ENCODE measurements at places on chromosomes 11 and 22. TPM values are rescaled to one million over a fixed set of nuclear protein-coding genes. Genes with fewer than 3 reads are reported as not detected.

DNA sequence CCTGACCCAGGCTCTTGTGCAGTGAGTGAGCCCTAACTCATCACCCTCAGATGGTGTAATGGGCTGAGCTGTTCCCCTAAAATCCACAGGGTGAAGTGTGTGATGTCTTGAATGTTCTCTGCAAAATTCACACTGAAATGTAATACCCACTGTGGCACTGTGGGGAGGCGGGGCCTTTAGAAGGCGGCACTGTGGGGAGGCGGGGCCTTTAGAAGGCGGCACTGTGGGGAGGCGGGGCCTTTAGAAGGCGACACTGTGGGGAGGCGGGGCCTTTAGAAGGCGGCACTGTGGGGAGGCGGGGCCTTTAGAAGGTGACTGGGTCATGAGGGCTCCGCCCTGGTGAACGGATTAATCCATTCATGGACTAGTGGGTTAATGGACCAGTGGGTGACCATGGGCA, 33.0 kb downstream of the CHID1 start:
- no peak for DNase-seq

GRCh38 chr11:9518835-9519410, 54.5 kb upstream of the WEE1 start:
- no peak for DNase-seq

GRCh38 chr22:30054764-30055069, 25.5 kb upstream of the HORMAD2 start:
- no peak for DNase-seq

DNA sequence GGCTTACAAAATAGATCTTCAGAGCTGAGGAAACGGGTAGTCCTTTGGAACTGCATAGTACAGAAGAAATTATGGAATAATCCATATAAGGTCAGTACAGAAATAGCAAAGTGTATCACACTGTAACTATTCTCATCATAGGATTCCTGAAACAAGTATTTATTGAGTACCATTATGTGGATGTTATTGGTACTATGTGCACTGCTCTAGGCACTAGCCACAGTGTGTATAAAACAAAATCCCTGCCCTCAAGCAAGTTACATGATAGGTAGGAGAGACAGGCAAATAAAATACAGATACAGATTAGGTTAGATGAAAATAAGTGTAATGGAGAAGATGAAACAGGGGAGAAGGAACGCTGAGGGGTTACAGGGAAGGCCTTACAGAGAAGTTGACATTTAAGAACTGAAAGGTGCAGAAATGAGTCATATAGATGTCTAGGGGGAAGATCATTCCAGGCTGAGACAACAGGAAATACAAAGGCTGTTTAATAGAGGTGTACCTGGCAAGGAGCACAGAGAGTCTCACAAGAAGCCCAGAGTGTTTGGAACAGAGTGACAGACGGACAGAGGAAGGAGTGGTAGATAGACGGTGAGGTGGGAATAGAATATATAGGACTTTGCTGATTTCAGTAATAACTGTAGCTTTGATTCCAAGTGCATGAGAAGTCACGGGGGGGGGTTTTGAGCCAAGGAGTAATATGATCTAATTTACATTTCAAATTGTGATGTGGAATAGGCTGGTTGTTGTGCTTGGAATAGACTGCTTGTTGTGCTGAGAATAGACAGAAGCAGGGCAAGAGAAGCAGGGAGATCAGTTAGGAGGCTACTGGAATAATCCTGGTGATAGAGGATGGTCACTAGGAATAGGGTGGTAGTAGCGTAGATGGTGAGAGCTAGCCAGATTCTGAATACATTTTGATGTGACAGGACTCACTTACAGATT, 13.7 kb downstream of the RNF141 start:
- DNase-seq = peak; percentile 42

DNA sequence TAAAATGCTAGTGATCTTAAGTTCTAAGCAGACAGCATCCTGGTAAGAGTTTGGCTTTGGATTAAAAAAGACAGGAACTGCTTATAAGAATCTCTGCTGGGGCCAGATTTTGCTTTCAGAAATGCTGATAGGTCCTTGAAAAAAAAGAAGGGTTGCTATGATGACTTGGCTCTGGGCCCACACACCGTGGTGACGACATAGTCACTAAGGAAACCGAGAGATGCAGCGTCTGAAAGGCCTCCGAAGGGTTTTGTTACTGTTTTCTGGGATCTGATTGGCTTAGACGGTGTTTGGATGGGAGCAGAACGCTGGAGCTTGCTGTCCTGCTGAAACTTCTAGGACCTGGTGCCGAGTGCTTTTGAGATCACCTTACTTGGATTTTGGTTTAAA, 8.4 kb downstream of the FAM118A start:
- DNase-seq = peak; percentile 91

- DNase-seq = no peak
Measured at GRCh38 chr11:111370902-111371578, 8.0 kb downstream of the POU2AF1 start.

- no peak for DNase-seq
Measured at GRCh38 chr11:86933891-86934581, 21.2 kb downstream of the FZD4 start.

DNA sequence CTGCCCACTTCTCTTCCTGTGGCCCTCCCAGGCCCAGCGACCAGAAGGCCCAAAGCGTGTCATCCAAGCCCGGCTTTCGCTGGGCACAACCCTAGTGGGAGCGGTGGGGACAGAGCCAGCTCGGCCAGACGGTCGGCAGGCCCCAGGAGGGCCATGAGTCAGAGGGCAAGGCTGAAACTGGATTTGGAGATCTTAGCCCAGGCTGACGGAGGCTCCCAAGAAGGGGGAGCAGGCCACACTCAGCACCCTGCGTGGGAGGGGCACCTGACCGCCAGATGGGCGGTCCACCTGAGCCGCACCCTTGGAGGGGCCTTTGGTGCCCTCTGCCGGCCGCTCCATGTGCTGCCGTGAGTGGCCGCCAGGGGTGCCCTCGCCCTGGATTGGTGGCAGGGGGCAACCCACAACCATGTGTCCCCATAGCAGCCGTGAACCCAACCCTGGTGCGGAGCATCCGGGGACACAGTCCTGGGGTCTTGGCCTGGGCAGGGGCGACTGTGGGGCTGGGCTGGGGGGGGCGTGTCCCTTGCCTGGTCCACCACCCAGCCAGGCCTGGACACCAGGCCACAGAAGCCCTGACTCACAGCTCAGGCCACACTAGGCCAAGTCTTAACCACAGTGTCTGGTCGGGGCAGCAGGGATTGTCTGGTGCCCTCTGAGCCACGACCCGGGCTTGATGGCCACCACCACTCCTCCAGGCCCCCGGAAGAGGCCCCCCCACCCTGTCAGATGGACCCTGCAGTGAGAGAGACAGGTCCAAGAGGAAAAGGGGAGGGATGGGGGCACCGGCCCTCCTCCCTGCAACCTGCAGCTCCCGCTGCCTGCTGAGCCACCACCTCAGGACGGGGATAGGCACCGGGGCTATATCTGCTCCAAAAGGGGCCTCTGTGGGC, 19.2 kb upstream of the TALDO1 start:
- DNase-seq = peak; percentile 78

DNA sequence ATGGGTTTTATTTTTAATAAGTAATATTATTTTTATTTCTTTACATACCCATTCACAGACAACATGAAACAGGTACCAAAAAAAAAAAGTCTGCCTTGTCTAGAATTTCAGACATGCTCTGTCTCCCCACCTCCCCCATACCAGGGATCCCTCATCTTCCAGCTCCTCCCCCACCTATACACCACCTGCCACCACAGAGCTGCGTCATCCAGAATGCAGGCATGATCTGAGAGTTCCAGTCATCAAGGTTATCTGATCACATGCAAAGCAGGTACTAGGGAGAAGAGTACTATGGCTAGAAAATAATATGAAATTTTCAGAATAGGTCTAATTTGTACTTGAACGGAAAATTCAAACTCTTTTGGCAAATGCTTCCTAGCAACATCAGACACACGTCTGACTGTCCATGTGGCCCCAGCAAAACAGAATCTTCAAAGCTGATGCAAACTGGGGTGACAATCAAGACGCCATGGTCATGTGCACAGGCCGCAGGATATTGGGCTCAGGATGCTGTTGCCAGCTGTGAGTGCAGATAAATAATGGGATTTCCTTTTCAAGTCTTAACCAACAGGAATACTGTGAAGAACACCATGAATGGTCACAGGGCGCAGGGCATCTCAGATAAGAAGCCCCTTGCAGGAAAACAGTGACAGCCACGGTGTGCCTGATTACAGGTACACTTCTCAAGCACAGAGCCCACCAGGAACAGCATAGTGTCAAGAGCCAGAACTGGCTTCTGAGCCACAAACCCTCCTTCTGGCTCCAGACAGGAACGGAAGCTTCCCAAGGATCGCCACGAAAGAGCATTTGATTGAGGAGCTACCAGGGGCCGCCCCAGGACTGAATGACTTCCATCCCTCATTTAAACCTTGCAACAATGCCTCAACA, 169.5 kb downstream of the EFCAB6 start:
- no peak for DNase-seq

The ANGPTL5 gene
- not detected for total RNA-seq

GRCh38 chr11:117572129-117572528, 224.9 kb downstream of the DSCAML1 start:
- no peak for DNase-seq

The SIK3 gene
- 34.4 TPM for total RNA-seq

- no peak for DNase-seq
Measured at GRCh38 chr11:32262367-32262766, 171.5 kb downstream of the RCN1 start.

The WNT11 gene
- total RNA-seq = 1.3 TPM

The C11orf87 gene
- total RNA-seq = 0.07 TPM

- DNase-seq = no peak
Measured at GRCh38 chr11:67309661-67310061, 6.3 kb downstream of the SSH3 start.

- no peak for DNase-seq
Measured at GRCh38 chr11:78214331-78215194, 25.8 kb downstream of the USP35 start.

GRCh38 chr11:132353255-132353654, 982.8 kb downstream of the NTM start:
- no peak for DNase-seq

DNA sequence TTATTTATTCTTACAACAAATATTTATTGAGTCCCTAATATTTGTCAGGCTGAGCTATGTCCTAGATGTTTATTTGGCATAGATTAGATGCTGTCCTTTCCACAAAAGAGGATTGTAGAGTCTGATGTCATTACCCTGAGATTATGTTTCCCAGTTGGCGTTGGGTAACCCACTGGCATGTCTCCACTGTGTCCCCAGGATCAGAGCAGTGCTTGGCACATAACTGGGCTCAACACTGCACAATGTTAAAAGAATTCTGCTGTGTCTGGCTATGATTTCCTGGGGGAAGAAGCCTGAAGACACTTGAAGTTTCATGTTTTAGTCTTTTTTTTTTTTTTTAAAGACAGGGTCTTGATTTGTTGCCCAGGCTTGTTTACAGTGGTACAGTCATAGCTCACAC, 4.0 kb downstream of the RCN1 start:
- no peak for DNase-seq

DNA sequence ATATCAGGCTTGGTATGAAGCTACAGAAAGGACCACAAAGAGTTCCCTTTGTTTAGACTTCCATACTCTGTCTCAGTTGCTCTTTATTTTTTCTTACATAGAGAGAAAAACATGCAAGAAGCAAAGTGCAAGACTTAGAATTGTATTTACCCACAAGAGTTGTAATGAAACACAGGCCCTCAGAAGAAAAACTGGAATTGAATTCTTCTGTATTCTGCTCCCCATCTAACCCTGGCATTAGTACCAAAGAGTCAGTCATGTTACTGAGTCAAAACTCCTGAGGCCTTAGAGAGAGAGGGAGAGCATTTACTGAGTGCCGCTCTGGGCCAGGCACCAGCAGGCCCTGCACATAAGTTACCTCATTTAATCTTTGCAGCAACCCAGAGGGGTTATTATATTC, 43.9 kb upstream of the DLAT start:
- no peak for DNase-seq

The MORC2 gene
- 39.7 TPM for total RNA-seq

GRCh38 chr11:10305964-10306918, 1.4 kb downstream of the ADM start:
- DNase-seq = no peak

DNA sequence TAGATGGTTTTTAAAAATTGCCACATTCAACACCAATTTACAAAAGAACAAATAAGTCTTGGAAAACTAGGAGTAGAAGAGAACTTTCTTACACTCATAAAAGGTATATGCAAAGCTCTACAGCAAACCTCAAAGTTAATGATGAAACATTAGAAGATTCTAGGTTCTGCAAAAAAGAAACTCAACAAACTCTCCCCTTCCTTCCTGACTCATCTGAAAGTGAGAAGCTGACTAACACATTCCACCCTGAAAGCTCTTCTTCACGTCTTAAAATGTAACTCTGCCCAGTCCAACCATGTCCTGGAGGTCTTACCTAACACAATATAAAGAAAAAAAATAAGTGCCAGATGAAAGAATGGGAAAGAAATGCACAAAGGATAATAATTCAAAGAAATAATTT, 218.9 kb upstream of the ISX start:
- peak; percentile 27 for DNase-seq

The MS4A12 gene
- 0.31 TPM for total RNA-seq

The TTLL1 gene
- total RNA-seq = 10.7 TPM

GRCh38 chr22:47320560-47320959, 558.1 kb downstream of the TBC1D22A start:
- DNase-seq = no peak

GRCh38 chr11:119797123-119797611, 68.2 kb upstream of the NECTIN1 start:
- no peak for DNase-seq

DNA sequence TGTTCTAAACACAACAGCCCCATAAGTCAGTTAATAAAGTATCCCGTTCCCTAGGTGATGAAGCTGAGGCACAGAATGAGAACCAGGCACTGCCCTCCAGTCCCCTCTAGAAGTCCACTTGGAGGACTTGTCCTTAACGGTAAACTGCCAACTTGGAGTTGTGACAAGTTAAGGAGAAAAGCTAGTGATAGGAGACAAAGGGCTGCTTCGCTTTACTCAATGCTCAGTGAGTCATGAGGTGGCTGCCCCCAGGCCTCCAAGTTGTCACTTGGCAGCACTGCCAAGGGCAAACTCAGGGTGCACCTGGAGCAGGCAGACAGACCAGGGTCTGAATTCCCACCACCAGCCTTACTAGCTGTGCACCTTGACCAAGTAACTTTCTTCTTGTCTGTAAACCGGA, 13.5 kb downstream of the SLC43A1 start:
- DNase-seq = no peak

GRCh38 chr22:29257751-29258181, 10.0 kb downstream of the RHBDD3 start:
- DNase-seq = no peak

The LMO2 gene
- 1.8 TPM for total RNA-seq

GRCh38 chr11:66345316-66345649, 379 bp upstream of the BRMS1 start:
- DNase-seq = no peak

Data from astrocyte (in vitro differentiated cells and primary cell).